Right atrium auricular region (tissue), 2 donors: ENCODE measurements at places on chromosomes 2 and 18. TPM values are rescaled to one million over a fixed set of nuclear protein-coding genes. Genes with fewer than 3 reads are reported as not detected.

The DUSP19 gene
- total RNA-seq: 5.5 TPM

- no peak for DNase-seq
Measured at GRCh38 chr2:150222379-150222778, 265.1 kb downstream of the RND3 start.

DNA sequence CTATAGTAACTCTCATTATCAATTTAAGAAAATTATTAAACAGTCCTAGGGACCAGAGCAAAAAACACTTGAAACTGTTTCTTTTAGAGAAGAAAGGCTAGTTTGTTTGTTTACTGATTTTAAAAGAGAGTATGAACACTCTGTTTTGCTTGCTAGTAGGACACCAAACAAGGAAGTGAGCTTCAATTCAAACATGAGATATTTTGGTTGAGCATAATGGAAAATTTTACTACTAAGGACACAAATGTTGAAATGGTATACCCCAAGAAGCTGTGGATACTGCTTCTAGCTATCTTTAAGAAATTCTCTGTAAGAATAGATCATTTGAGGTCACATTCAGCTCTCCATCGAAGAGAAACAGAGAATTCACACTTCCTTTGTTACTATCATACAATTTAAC lies 216.3 kb upstream of the SMAD7 start:
- no peak for DNase-seq

GRCh38 chr2:11819235-11819729 lies 72.8 kb downstream of the LPIN1 start:
- no peak for DNase-seq

DNA sequence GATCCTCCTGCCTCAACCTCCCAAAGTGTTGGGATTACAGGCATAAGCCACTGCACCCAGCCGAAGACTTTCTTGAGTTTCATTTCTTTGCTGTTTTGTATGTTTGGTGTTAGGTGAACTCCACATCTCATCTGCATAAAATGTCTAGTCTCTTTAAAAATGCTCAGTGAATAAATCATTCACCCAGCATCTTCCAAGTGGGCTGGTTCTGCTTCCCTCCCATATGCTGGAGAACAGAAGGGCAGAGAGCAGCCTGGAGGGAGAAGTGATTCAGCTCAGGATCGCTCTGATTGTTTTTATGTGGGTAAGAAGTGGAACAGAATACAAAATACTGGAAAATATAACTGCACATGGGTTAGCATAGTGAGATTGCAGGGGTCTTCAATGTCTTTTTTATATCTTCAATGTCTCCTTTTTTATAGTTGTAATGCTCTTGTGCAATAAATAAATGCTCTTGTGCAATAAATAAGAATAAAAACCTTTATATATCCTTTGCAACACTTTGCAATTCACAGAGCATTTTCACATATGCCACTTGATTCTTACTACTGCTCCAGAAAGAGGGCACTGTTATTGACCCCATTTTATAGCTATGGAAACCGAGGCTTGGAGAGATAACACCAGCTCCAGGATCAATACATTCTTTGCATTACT lies 253.0 kb upstream of the NCKAP5 start:
- no peak for DNase-seq

- no peak for DNase-seq
Measured at GRCh38 chr2:237280229-237280628, 133.7 kb downstream of the COL6A3 start.
